ENCODE measurements at places on chromosomes 2 and 18.

DNA sequence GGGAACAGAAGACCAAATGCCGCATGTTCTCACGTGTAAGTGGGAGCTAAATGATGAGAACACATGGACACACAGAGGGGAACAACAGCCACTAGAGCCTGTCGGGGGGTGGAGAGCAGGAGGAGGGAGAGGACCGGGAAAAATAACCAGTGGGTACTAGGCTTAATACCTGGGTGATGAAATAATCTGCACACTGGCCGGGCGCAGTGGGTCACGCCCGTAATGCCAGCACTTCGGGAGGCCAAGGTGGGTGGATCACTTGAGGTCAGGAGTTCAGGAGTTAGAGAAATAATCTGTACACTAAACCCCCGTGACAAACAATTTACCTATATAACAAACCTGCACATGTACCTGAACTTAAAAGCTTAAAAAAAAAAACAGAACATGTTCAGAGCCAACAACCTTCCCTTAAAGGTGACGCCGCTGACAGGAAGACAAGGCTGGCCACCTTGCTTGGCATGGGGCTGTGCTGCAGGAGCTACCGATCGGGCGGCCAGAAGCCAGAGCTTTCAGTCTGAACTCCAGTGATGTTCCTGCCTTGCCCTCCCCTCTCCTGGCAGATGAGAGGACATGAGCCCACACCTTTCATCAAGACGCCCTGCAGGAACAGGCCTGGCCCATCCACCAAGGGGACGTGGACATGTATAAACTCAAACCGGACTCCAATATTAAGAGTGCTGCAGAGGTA is 11.2 kb downstream of the SLC66A2 start:
- no peak for DNase-seq

DNA sequence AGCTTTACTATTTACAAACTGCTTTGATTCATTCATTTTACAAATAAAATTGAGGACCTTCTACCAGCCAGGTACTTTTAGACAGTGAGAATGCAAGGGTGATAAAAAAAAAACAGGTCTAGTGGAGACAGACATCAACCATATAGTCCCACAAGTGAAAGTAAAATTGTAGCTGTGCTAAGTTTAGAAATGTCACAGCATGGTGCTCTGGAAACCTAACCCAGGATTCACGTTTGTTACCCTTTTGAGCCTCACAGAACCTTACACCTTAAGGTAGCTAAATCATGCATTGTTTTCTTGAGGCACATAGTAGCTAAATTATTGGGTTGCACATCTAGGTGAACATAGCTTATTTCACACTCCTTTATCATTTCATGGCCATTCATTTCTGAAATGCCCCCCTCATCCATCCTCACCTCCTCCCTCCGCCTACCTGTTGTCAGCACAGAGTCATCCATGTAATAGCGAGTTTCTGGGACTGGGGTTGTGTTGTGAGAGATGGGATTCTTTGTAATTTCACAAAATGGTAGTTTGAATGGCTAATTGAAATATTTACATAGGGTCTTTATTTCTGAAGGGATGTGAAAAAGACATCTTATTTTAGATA is 7.1 kb downstream of the MTA3 start:
- DNase-seq = no peak

DNA sequence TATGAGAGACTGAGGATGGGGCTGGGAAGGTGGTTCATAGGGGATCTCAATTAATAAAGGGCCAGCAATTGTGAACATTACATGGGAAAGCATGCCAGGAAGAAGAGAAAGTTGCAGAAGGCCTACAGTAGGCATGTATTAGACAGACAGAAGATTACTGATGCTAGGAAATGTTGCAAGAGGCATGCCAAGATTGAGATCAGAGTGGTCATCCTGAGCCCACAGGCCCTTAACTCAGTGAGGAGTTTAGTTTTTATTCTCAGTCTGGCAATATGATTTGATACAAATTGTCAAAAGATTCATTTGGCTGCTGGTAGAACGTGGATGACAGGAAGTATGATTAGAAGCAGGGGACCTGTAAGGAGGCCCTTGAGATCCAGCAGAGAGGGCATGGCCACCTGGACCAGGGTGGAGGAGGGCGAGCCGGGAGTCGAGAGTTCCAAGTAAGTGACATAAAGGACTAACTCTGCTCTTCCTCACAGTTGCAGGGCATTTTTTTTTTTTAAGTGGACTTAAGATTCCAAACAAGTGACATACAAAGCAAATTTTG is 54.9 kb downstream of the EPHA4 start:
- DNase-seq = no peak

- no peak for DNase-seq
Observed at GRCh38 chr2:191170301-191170636, 19.5 kb upstream of the STAT4 start.

DNA sequence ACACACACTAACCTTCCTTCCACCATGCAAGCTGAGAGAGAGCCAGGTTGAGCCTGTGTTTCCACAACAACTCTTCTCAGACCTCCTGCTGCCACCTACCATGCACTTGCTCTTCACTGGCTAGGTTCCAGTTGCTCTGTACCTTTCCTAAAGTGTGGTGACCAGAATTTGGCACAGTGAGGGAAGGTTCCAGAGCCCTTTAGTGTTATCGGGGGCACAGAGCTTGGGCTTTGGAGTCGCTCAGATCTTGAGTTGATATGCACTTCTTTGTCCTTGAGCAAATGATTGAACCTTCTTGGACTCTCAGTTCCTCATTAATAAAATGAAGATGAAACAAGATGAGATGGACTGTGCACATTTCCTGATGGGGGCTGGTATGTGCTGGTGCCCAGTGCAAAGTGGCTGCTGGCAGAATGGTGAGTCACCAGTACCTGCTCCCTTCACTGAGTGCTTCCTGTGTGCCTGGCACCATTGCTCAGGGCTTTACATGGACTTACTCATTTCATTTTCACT is 47.1 kb downstream of the NEDD4L start:
- no peak for DNase-seq

DNA sequence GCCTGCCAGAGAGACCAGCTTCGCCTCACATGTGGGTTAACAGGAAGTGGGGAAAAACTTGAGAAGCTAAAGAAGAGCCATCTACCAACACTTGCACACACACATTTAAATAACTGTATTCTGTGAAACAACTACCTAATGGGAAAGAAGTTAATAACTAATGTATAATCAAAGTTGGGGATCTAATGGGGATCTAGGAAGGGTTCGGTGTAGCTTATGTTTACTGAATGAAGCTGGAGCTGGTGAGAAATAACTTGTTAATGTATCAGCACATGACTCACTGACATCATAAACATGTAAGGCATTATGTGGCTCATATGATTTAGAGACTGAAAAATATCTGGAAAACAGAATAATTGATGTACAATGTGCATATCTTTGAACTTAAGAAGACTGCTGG is 421.3 kb upstream of the NXPH2 start:
- no peak for DNase-seq

GRCh38 chr2:164873210-164873908 is 31.7 kb upstream of the COBLL1 start:
- no peak for DNase-seq

DNA sequence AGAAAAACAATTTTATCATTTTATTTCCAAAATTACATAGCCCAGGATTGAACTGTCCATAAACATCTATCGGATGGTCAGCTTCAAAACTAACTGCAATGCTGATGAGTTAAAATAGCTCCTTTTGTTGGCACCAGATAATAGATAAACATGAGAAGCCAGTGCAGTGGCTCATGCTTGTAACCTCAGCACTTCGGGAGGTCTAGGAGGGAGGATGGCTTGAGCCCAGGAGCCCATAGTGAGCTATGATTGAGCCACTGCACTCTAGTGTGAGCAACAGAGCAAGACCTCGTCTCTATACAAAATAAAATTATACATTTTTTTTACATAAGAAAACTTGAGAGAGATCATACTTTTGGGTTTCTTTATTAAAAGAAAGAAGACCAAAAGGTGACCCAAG is 34.6 kb upstream of the IMPA2 start:
- peak; percentile 46 for DNase-seq

DNA sequence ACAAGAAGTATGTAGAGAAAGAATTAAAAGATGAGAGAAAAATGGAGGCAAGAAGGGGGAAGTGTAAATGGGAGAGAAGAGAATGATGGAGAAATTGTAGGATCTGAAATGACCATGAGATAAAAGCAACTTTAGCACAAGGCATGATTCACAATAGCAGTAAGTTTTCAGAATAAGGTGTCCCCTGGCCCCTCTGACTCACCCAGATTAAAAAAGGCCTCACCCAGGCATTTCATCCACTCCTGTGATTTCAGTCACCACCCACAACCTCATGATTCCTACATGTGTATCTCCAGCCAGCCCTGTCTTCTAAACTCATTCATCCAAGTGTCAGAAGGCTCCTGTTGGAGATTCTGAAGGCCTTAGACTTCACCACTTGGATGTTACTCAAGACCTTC is 56.6 kb downstream of the SP100 start:
- peak; percentile 38 for DNase-seq

- DNase-seq = no peak
Observed at GRCh38 chr18:48893061-48893607, 57.6 kb downstream of the SMAD7 start.

DNA sequence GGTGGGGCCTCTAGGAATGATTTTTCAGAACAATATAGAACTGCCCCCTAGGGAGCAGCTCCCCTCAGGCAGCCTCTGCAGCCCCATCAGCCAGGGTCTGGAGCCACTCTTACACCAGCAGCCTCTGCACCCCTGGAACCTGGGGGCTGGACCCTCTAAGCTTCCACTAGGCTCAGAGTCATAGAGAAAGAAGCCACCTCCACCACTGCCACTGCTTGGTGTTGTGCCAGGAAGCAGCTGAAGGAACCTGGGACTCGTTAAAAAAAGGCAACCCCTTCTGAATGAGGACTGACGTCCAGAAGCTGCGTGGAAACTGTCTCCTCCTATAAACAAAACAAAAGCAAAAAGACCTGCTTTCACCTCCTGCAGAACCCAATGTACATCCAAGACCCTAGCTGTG is 98.1 kb upstream of the HS6ST1 start:
- no peak for DNase-seq

GRCh38 chr2:240481720-240482119 is 46.3 kb downstream of the GPC1 start:
- no peak for DNase-seq

DNA sequence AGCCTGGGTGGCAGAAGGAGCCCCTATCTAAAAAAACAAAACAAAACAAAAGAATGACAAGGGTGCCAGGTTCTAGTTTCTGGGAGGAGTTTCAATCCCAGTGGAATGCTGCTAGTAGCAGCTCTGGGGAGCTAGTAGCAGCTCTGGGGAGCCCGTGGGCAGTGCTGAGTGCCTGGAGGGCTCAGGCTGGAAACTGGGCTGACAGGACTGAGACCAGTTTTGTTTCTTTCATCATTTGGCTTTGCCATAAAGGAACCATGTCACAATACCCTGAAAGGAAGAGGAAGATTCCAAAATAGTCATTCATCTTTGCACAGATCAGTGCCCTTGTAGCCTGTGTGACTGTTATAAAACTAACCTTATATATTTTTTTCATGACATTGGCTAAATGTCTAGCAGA is 10.6 kb downstream of the MFSD6 start:
- no peak for DNase-seq

GRCh38 chr2:224190936-224191270 is 151.8 kb upstream of the SERPINE2 start:
- DNase-seq = peak; percentile 35

DNA sequence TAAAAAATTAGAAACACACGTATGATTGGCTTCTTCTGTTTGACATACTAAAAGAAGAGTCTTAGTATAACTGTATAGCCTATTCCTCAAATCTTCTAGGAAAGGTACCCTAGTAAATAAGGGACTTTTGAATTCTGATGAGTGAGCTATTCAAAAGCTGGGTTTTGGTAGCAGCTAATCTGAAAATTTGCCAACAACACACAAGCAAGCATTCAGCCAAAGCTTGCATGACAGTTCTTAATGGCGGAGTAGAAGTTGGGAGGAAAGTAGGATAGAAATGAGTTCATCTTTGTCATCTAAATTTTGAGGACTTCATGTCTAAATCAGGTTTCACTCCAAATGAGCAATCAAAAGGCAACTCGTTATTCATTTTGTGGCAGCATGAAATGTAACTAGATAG is 813.0 kb downstream of the MBD2 start:
- no peak for DNase-seq

DNA sequence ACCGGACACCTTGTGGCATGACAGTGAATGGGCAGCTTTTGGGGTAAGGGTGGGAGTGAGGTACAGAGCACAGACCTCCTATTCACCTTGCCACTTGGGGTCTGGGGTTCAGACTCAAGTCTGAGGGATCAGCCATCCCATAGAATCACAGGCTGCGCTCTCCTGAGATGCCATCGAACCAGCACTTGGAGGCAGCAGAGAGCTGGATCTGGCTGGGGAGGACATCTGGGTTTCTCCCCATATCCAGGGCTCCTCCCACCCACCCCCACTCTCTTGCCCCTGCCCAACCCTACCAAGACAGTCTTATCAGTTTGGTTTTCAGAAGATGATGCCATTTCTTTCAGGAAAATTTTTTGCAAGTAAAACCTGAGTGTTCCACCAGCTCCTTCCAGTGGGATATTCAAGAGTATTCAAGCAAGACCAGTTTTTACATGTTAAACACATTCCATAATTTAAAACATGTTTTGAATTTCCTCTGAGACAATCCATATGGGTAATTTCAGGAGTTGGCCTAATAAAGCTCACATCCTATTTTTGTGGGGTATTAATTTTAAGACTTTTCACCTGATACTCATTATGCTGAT is 29.2 kb upstream of the TEX44 start:
- peak; percentile 84 for DNase-seq

DNA sequence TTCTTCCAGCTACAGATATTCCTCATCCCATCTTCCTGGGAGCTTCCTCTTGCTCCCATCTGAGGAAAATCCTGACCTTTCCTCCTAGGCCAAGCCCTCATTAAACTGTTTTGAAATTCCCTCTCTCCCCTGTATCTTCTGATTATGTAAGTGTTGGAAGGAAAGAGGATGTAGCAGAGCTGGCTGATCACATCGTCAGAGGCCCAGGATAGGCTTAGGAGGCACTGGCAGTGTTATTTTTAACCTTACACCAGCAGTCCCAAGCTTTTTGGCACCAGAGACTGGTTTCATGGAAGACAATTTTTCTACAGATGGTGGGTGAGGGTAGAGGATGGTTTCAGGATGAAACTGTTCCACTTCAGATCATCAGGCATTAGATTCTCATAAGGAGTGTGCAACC is 630.4 kb downstream of the EPHA4 start:
- DNase-seq = no peak

DNA sequence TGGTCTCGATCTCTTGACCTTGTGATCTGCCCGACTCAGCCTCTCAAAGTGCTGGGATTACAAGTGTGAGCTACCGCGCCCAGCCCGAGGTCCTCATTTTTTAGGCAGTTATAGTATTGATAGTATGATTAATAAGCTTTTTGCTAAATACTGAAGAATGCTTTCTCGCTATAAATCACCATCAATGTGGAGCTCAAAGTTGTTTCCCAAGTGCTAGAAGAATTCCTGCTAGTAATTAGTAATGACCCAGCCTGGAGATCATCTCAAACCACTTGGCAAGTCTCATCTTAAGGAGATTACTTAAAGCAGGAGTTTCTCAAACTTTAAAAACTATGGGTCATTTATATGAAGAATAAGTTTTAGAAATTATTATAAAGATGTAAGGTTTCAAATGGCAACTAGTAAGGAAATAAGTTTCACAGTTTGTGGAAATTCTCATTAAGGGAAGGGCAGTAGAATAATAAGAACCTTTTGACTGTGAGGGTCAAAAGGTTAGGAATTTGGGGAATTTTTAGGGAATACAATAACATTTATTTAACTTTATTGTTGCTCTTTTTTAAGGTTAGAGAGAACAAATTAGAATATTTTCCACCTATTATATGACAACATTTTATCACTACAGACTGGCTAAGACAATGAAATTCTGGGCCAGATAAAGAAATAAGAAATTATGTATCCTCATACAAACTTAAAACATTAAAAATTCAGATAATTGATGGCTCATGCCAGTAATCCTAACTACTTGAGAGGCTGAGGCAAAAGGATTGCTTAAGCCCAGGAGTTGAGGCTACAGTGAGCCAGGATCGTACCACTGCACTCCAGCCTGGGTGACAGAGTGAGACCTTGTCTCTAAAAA is 148.6 kb upstream of the MAP3K20 start:
- peak; percentile 37 for DNase-seq

Measured in adipocyte (in vitro differentiated cells).